Activated CD8-positive, alpha-beta T cell treated with anti-CD3 and anti-CD28 coated beads for 36 hours (primary cell): ENCODE measurements at places on chromosomes 5 and 9. TPM values are rescaled to one million over a fixed set of nuclear protein-coding genes. Genes with fewer than 3 reads are reported as not detected.
A peak's percentile ranks its signal among the peaks of the same experiment; 100 is the strongest.

DNA sequence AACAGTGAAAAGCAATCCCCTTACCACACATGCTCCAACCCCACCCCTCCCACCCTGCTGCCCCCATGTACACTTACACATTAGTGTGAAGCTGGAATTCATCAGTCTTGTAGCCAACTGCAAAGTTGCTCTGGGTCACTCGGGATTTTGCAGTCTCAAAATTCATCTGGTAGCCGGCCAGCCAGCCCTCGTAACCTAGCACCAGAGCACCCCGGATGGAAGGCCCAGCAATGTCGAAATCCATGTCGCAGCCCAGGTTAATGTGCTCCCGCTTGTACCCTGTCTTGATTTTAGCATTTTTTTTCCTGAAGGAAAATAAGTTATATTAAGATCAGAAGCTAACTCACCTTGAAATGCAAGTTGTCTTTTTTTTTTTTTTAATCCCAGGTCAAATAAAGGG lies 12.2 kb upstream of the C5orf15 start:
- no peaks in the 10 kb centered on the region for H3K27me3 ChIP-seq
- DNase-seq: no peak
- peaks cover 16% of the 10 kb centered on the region for H3K4me1 ChIP-seq
- no peak overlapping the region for H3K4me3 ChIP-seq
- no peak overlapping the region for H3K27ac ChIP-seq

DNA sequence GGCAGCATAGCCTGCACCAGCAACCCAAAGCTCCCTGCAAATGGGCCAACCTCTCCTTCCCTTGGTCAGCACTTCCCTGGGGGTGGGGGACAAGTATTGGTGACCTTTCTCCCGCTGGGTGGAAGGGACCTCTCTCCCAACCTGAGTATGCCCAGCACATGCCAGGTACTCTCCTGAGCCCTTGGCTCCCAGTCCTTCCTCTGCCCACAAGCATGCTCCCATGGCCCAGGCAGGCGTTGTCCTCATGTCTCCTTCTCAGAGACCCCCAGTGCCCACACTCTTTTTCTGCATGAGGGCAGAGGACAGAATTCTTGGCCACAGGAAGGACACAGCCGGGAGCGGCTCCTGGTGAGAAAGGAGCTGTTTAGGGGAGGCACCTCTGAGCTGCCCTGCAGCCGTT lies 60.3 kb downstream of the PHF2 start:
- no peaks in the 10 kb centered on the region for H3K4me1 ChIP-seq
- H3K4me3 ChIP-seq: no peak overlapping the region
- no peak overlapping the region for H3K27ac ChIP-seq
- H3K27me3 ChIP-seq: no peaks in the 10 kb centered on the region

- no peaks in the 10 kb centered on the region for H3K27me3 ChIP-seq
- peak overlapping the region; percentile 95 for H3K4me3 ChIP-seq
- peak; percentile 74 for DNase-seq
- H3K36me3 ChIP-seq: peaks cover 20% of the 10 kb centered on the region
- peaks cover 45% of the 10 kb centered on the region for H3K4me1 ChIP-seq
Observed at GRCh38 chr9:92668746-92669526, 995 bp downstream of the IPPK start.

DNA sequence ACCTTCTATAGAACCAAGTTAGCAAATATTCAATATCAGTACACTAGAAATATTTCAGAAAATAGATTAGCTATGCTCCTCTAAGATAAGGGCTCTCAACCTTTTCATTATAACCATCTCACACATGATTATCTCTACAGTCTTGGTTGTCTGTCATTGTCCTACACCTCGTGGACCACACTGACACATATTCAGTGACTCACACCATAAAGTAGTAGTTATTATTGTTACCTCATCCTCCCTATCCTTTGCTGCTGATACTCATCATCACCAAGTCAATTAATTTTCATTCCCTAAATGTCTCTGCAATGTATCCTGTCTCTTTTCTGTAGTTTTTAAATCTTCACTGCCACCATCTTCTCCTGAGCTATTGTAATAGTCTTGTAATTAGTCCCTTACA lies 1309.2 kb upstream of the C9orf72 start:
- H3K27me3 ChIP-seq: no peaks in the 10 kb centered on the region
- H3K4me3 ChIP-seq: no peak overlapping the region
- no peaks in the 10 kb centered on the region for H3K36me3 ChIP-seq
- DNase-seq: no peak
- no peaks in the 10 kb centered on the region for H3K4me1 ChIP-seq

DNA sequence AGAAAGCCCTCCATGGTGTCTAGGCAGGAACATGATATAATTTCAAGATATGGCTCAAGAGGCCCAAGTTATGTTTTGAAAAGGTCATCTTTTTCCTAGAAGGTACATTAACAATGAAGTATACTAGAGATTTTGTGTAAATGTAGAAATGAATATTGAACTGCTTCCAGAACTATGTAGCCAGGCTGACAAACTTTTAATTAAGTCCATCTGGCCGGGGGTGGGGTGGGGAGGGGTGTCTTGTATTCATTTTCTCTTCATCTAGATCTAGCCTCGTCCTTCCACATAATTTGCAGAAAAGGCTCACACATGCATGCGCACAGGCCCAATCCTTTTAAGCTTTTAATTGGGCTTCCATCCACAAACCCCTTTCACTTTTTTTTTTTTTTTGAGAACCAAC lies 323.3 kb downstream of the ARL15 start:
- no peak for DNase-seq
- no peaks in the 10 kb centered on the region for H3K27me3 ChIP-seq
- H3K4me3 ChIP-seq: no peak overlapping the region
- peaks cover 9% of the 10 kb centered on the region for H3K36me3 ChIP-seq
- H3K4me1 ChIP-seq: no peaks in the 10 kb centered on the region
- no peak overlapping the region for H3K27ac ChIP-seq

- DNase-seq: peak; percentile 5
- no peak overlapping the region for H3K4me3 ChIP-seq
- H3K4me1 ChIP-seq: peaks cover 13% of the 10 kb centered on the region
- no peaks in the 10 kb centered on the region for H3K36me3 ChIP-seq
Observed at GRCh38 chr9:84667571-84668195, 1.8 kb upstream of the NTRK2 start.

Gene PBX3
- 14.1 TPM for total RNA-seq

Gene POLR3G
- 27.1 TPM for total RNA-seq

DNA sequence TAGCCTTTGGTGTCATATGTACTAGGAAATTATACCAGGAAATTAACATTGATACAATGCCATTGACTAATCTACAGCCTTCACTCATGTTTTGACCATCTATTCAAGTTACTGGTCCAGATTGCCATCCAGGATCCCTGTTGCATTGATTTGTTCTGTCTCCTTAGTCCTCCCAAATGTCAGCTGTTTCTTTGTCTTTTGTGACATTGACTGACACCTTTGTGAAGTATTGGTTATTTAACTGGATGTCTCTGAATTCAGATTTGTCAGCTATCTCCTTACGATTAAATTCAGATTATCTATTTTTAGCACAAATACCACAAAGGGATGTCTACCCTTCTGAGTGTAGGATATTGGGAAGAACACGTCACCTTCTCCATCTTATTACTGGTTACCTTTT lies 73.7 kb upstream of the CTNND2 start:
- no peaks in the 10 kb centered on the region for H3K36me3 ChIP-seq
- no peak overlapping the region for H3K27ac ChIP-seq
- H3K4me1 ChIP-seq: no peaks in the 10 kb centered on the region
- no peak for DNase-seq
- no peak overlapping the region for H3K4me3 ChIP-seq
- no peaks in the 10 kb centered on the region for H3K27me3 ChIP-seq

DNA sequence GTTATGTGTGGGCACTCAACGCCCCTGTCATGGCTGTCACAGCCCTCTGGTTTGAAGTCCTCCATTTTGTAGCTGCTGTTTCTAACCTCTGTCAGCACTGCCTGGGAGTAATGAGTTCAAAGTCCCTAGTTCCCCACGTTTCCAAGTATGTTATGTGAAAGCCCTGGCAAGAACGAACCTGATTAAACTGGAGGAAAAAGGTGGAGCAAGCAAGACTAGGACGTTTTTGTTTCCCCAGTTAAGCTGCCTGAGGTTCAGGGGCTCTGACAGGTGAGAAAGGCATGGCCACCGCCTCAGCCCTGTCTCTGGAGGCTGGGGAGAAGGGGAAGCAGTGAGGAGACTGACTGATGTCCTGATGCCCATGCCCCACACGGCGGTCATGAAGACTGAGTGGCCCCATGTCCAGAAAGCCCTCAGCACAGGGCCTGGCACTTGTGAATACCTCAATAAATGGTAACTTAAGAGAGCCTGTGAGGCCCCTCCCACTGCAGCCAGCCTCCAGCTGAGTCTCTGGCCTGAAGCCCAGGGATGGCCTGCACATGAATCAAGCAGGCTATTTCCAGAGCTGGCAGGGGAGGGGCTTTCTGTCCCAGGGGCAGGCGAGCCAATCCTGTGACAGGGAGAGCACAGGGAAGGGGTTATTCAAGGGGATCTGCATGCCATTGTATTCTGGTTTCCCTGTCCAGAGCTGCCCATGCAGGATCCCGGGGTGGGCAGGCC lies 61.8 kb downstream of the PFDN1 start:
- peaks cover 6% of the 10 kb centered on the region for H3K36me3 ChIP-seq
- no peak overlapping the region for H3K4me3 ChIP-seq
- no peaks in the 10 kb centered on the region for H3K27me3 ChIP-seq
- peaks cover 8% of the 10 kb centered on the region for H3K4me1 ChIP-seq
- no peak overlapping the region for H3K27ac ChIP-seq

DNA sequence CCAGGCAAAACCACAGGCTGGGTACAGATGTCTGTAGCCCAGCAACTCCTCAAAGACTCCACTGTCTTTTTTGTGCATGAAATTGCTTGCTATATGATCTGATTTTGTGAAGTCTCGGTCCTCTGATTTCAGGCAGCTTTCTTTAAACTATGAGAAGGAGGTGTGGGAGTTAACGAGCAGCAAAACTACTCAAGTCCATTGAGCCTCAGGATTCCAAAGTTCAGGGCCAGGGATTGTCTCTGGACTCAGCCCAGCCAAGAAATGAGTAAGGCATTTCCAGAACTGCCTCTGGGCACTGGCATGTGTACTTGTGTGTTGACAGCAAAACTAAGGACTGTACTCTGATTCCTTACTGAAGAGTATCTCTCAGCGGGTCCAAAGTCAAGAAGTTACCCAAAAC lies 53.4 kb upstream of the GLIS3 start:
- H3K4me1 ChIP-seq: no peaks in the 10 kb centered on the region
- H3K27ac ChIP-seq: no peak overlapping the region
- H3K27me3 ChIP-seq: no peaks in the 10 kb centered on the region
- DNase-seq: no peak
- no peak overlapping the region for H3K4me3 ChIP-seq

Gene C9
- not detected for total RNA-seq

DNA sequence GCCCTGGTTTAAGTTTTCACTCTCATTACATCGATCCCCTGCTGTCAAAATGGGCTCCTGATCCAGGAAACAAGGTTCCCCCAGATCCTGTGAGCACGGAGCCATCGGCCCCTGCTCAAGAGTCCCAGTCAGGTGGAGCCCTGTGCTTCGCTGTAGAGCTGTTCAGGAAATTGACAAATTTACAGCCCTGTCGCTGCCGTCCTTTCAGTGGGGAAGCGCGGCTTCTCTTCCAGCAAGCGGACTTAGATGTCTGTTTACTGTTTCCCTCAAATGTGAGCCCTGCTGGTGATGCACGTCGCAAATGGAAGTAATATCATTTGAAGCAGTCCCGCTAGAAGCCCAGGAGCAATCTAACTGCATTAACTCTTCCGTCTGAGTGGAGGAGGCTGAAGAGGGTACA lies 760.9 kb upstream of the WWC1 start:
- no peaks in the 10 kb centered on the region for H3K27me3 ChIP-seq
- no peak for DNase-seq
- H3K36me3 ChIP-seq: no peaks in the 10 kb centered on the region
- no peak overlapping the region for H3K27ac ChIP-seq

- H3K4me1 ChIP-seq: no peaks in the 10 kb centered on the region
- no peak overlapping the region for H3K4me3 ChIP-seq
- H3K27ac ChIP-seq: no peak overlapping the region
- H3K36me3 ChIP-seq: peaks cover 8% of the 10 kb centered on the region
Observed at GRCh38 chr9:565528-565927, 276.0 kb upstream of the DMRT1 start.

Gene HMHB1
- not detected for total RNA-seq

Gene SPATA9
- total RNA-seq: not detected

GRCh38 chr5:31720004-31720403 lies 81.1 kb downstream of the PDZD2 start:
- no peak for DNase-seq
- H3K4me3 ChIP-seq: no peak overlapping the region
- peaks cover 2% of the 10 kb centered on the region for H3K27me3 ChIP-seq
- peaks cover 6% of the 10 kb centered on the region for H3K4me1 ChIP-seq

Gene BTNL8
- not detected for total RNA-seq

- H3K36me3 ChIP-seq: no peaks in the 10 kb centered on the region
- H3K27ac ChIP-seq: no peak overlapping the region
- H3K27me3 ChIP-seq: no peaks in the 10 kb centered on the region
- no peak for DNase-seq
Observed at GRCh38 chr5:19064094-19064493, 923.9 kb downstream of the CDH18 start.

Gene DPYSL3
- 0.38 TPM for total RNA-seq

Gene ORM1
- total RNA-seq: not detected

DNA sequence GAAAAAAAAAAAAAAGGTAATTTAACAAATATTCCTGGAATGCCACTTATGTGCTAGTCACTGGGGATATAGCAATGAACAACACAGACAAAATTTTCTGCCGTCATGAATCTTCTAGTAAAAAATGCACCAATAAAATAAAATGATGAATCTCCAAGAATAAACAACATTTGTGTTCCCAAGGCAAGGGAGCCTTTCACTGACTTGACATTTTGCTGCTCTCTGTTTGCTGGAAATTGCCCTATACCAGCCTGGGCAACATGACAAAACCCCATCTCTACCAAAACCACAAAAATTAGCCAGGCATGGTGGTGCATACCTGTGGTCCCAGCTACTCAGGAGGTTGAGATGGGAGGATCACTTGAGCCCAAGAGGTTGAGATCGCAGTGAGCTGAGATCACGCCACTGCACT lies 64.5 kb upstream of the ERBIN start:
- H3K27me3 ChIP-seq: no peaks in the 10 kb centered on the region
- no peak for DNase-seq
- H3K36me3 ChIP-seq: no peaks in the 10 kb centered on the region
- no peak overlapping the region for H3K27ac ChIP-seq
- no peak overlapping the region for H3K4me3 ChIP-seq

Gene OTP
- total RNA-seq: not detected

DNA sequence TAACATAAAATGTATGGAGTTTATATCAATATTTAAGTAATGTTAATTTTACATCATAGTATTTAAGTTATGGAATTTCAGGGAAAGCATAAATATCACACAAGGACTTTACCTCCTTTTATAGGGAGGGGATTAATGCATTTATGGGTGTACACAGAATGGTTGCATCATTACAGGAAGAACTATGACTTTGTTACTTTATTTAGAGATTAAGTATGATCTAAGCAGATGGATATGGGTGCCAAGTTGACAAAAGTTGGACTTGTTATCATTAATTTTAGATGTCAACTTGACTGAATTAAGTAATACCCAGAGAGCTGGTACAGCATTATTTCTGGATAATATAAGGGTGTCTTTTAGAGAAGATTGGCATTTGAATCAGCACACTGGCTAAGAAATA lies 160.5 kb upstream of the CDH10 start:
- DNase-seq: no peak
- no peaks in the 10 kb centered on the region for H3K4me1 ChIP-seq
- H3K36me3 ChIP-seq: no peaks in the 10 kb centered on the region
- H3K27ac ChIP-seq: no peak overlapping the region
- no peaks in the 10 kb centered on the region for H3K27me3 ChIP-seq

Gene ITK
- total RNA-seq: 229 TPM
